CD4-positive, alpha-beta T cell (primary cell): ENCODE measurements at places on chromosomes 2 and 18.
A peak's percentile ranks its signal among the peaks of the same experiment; 100 is the strongest.

DNA sequence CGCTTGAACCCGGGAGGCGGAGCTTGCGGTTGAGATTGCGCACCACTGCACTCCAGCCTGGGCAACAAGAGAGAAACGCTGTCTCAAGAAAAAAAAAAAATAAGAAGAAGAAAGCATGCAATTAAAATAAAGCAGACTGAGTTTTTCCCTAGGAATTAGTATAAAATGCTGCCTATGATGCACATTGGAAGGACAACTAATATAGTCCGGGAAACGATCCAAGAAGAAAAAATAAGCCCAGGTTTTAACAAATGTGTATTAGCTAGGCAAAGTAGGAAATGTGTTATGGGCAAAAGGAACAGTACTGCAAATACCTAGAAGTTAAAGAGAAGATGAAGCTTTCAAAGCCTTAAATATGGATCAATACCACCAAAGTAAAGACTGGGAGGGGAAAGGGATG lies 64.0 kb downstream of the SPIRE1 start:
- DNase-seq, result no peak

DNA sequence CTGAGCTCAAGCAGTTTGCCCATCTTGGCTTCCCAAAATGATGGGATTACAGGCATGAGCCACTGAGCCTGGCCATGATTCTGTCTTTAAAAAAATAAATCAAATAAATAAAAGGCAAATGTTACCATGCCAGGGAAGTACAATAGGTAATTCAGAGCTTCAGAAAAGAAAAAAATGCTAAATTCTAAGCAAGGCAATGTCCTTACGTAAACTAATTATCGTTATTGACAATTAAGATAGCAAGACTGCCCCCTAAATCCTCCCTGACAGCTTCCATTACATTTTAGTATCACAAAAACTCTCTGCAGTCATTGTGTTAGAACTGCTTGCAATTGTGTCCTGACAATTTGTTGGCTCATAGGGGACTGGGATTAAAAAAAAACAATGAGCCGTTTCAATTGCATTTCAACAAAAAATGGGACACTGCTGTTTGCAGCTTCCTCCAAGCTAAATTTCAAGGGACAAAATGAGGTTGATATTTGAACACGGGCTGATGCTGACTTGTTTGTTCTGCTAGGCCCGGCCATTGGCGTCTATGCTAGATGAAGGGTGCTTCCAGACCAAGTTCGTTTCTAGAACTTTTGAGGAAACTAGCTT lies 88.9 kb downstream of the MOGAT1 start:
- no peak for DNase-seq

DNA sequence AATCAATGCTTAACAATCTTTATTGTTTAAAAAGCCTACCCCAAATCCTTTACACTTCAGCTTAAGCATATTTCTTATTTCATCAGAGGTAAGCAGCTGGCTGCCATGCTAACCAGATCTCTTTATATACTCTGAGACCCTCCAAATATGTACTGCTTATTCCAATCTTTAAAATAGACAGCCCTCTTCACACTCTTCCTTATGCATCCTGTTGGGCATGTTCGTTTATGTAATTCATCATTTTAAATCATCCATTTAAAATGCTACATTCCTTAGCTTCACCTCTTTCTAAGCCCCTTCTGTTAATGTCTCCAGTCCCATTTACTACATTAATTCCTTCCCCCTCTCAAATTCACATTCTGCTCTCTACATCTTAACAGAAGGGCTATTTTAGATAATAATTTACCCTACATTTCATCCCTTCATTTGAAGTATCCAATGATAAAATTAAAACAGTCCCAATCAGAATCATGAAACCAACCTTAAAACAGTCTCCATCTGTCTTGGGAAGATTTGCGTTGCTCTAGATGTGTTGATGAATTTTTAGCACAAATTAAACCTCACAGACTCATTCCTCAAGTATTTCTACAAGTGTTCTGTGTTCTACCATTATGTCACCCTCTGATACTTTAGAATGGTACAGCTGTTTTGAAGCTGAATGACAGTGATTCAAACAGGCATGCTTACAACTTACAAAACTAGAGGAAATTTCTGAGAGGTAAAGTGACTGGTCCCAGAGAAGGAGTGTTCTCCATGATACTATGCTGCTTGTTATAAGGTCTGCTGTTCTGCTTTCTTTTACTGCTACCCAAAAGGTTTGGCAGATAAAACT lies 59.1 kb downstream of the ZNF385B start:
- DNase-seq, result no peak

DNA sequence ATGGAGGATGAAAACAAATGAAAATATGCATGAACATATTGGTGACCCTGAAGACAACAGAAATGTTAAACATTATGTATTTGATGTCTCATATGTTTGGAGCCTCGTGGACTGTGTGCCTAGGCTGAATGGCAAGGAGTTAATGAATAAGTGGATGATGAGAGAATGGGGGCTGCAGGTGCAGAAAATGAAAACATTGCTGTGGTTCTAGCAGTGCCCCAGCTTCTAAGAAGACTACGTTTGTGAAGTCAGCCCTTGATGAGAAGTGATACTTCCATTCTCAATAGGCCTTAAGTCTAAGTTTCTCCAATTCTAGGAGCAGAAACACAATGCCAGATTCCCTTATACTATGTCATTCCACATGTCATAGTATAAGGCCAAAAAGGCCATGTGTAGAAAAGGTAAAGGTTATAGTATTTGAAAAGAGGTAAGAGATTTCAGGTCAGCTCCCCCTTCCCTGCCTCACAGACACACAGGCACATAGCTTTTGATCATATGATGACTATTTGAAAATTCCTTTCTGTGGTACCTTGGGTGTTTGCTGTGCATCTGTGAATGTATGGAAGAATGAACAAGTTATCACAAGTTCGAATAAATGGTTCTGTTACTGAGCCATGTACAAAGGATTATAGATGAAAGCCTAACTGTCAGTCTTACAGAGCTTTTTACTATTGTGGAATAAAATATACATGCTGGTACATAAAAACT lies 280.8 kb downstream of the SETBP1 start:
- no peak for DNase-seq

GRCh38 chr2:69499966-69500365 lies 62.7 kb upstream of the NFU1 start:
- DNase-seq, result peak; percentile 10

GRCh38 chr2:674321-674985 lies 2.8 kb downstream of the TMEM18 start:
- DNase-seq, result no peak

DNA sequence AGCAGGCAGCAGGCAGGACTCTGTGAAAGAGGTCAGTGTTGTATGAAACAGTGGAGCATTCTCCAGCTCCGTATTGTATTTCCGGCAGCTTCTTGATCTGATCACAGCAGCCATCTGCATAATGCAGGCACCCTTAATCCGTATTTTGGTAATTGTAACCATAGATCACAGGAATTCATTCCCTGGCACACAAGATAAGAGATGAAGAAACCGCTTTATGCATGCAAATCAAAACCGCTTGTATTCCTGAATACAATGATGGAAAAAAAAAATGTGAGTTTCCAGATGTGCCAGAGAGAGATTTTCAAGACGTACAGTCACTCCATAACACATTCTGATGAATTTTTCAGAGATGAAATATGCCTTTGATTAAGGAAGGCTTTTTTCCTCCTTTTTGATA lies 221.3 kb downstream of the ACKR3 start:
- DNase-seq, result no peak

- no peak for DNase-seq
Observed at GRCh38 chr2:17614174-17614930, 73.9 kb downstream of the VSNL1 start.

GRCh38 chr2:121297217-121297830 lies 12.3 kb upstream of the TFCP2L1 start:
- DNase-seq, result no peak

GRCh38 chr18:48197819-48198218 lies 211.4 kb downstream of the ZBTB7C start:
- DNase-seq, result no peak

DNA sequence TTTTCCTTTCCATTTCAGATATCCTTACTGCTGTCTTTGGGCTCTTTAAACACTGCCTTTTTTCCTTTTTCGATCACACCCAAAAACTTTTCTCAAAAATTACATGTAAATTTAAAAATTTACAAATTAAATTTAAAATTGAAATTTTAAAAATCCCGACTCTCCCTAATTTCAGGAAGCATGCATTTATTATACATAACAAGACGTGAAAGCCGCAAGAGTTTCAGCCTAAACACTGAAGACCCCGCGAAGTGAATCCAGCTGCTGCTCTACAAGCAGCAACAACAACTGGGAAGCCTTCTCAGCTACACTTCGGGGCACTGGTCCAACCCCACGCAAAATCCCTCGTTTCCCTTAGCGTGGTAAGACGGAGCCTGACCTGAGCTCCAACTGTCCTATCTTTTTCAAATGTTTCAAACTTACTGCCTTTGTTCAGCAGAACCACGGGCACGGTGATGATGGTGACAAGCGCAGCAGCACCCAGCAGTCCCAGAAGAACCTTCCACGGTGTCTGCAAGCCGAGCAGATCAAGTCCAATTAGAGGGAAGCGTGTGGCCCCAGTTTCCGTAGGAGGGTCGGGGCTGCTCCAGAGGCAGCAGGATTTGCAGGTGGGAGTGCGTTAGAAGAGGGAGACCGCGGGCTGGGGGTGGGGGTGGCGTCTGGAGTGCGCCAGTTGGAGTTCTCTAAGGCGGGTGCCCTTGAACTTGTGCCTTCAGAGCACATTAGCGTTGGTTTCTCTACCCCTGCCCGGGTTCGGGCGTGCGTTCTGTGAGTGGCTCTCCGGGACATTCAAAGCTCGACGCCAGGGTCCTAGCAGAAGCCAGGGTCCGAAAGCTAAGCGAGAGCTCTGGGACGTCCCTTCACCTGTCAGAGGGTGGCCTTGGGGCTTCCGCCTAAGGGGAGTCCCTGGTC lies 783 bp downstream of the DPP4 start:
- DNase-seq, result peak; percentile 4

DNA sequence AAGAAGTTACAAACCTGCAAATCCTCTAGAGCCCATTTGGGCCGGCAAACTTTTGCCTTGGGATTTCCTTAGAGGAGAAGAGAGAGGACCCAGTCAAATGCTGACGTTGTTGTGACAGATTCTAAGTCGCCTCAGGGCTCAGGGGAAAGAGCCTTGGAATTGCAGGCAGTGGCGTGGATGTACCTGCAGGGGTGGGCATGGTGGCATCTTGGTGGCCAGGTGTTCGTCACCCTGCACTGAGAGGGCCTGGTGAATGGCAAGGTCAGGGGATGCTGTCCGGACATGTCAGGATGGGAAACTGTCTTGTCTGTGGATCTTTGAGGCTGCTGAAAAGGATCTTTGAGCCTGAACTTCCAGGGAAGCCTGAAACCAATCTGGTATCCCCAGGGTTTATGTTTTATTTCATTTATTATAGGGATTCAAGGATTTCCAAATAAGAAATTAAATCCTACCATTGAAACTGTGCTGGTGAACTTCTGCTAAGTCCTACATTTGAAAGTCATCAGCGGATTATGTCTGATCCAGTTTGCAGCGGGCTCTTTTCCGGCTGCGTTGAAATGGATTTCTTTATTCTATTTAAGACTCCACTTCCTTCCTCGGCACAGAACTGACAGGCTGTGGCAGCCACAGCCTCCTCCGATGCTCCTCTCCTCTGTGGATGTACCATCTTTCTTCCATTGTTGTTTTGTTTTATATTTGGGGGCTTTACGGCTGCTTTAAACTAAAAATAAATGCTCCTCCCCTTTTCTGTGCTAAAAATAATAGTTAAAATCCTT lies 207.6 kb downstream of the AGAP1 start:
- DNase-seq, result no peak

DNA sequence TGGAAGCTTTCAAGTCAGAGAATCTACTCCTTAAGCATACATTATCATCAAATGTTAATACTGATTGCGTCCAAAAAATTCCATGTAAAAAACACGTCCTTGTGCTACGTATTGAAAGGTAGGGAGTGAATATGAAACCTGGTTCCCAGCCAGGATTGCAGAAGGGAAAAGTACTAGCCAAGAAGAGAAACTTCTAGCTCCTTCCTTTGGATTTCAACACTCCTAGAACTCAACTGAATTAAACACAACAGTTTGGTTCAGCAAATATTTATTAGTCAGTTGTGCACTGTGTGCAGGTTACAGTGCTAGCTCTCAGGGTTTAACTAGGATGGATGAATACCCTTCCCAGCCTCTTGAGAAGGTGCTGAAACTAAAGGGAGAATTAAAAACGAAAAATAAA lies 33.9 kb upstream of the FHL2 start:
- DNase-seq, result no peak

GRCh38 chr2:224031358-224031970 lies 7.6 kb downstream of the SERPINE2 start:
- no peak for DNase-seq

- DNase-seq, result no peak
Observed at GRCh38 chr18:61596296-61596695, 263.1 kb downstream of the CDH20 start.

DNA sequence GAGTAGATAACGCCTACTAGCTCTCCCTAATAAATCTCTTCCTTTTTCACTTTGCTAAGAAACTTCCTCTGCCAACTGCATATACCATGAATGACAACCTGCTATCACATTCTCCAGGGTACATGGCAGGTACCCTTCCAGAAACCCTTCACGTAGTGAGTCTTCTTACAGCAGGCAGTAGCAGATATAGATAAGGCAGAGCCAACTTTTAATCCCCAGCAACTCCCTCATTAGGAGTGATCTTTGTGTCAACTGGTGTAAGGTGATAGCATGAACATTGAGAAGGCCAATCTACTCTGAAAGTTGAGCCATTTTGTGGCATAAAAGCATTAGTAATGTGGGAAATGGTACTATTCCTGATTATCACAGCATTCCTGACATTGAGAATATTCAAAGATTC lies 5.7 kb upstream of the STK17B start:
- DNase-seq, result no peak

GRCh38 chr2:62706721-62707521 lies 1.4 kb downstream of the EHBP1 start:
- no peak for DNase-seq

DNA sequence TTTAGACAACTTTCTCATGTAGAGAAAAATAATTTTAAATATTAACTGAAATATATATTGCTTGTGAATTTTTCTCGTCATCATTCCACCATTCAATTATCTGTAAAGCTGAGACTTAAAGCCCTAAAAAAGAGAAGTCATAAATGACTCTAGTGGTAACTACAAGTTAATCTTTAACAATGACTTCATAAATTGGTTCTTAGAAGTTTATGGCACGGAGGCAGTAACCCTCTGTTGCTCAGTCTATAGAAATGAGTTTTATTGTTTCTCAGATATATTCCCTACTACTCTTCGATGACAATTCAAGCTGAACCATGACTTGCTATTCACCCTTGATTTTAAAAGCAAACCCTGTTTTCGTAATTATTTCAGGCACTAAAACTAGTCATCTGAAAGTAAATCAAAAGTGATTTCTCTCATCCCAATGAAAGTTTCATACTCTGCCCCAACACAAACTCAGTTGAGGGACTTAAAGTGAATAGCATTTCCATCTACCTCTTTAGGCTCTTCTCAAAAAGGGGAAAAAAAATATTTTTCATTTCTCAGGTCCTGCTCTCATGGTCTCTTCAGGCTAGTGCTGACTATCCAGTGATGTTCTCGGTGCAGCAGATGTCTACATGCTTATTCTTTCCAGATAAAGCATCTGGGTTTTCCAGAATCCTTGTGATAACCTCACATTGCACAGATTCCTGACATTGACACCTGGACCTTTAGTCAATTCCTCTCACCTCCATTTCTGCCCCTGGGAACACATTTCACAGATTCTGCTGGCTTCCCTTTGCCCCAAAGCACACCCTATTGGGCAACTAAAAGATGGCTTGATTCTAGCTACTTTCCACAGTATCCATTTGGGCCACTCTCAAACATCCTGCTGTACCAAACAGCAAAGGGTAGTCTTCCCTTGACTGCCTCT lies 207.8 kb upstream of the LRATD1 start:
- DNase-seq, result no peak
